ENCODE measurements at places on chromosomes 1 and 21.

GRCh38 chr1:161216945-161217712 lies 2.0 kb downstream of the FCER1G start:
- DNase-seq = no peak

DNA sequence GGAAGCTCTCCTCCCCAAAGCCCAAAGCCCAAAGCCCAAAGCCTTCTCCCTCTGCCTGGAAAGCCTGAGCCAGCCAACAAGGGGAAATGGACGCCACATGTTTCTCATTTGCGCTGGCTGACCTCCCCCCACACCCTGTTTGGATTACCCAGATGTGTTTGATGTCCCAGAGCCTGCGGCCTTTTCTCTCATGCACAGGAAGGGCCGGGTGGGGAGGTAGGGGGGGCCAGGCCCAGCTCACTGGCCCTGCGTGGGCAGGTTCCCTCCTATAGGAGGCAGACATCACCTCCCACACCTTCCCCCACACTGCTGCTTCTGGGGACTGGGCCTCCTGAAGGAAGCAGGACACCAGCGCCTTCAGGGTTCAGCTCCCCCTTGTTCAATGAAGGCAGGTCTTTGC lies 116.3 kb downstream of the NAV1 start:
- DNase-seq = no peak

DNA sequence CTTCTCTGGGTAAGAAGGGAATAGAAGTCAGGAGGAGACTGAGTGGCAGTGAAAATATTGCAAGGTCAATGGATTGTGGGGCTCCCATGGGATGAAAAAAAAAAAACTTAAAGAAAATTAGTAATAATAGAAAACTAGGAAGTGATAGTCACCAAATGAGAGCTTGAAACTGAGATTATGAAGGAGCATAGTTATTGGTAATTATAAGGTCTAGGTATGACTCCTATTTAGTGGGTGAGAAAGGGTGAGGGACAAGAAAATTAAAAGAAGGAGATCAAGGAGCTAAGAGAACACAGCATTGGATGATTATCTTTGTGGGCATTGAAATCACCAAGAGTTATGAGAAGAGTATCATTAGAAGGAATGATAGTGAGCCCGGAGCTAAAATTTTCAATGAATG lies 301.4 kb downstream of the TPR start:
- no peak for DNase-seq

- no peak for DNase-seq
Observed at GRCh38 chr1:117567976-117568375, 37.9 kb upstream of the TENT5C start.

DNA sequence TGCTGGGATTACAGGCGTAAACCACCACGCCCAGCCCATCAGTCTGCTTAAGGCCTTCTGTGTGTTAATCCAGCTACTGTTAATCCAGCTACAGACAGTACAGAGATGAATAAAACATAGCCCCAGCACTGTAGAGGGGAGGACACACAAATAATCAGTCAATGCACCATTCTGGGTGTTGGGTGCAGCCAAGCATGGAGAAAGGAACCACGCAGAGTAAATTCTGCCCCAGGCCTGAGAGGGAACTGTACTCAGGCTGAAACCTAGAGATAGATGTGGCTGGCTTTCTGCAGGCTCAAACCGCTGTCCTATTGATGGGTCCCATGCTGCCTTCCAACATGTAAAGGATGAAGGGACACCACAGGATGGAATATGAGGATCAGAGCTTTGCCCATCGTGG lies 136.8 kb upstream of the IGSF21 start:
- no peak for DNase-seq

DNA sequence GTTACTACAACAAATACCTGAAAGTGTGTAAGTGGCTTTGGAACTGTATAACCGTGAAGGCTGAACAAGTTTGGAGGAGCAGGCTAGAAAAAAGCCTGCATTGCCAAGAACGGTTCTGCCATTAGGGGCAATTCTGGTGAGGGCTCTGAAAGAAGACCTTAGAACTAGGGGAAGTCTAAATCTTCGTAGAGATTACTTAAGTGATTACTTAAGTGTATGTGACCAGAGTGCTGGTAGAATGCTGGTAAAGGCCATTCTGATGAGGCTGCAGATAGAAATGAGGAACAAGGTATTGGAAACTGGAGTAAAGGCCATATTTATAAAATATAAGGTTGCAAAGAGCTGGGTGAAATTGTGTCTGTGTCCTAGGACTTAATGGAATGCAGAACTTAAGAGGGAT lies 158.0 kb downstream of the CLIC6 start:
- DNase-seq = no peak
